Jurkat, Clone E6-1 (cell line): ENCODE measurements at places on chromosomes 2 and 18.
A peak's percentile ranks its signal among the peaks of the same experiment; 100 is the strongest.

DNA sequence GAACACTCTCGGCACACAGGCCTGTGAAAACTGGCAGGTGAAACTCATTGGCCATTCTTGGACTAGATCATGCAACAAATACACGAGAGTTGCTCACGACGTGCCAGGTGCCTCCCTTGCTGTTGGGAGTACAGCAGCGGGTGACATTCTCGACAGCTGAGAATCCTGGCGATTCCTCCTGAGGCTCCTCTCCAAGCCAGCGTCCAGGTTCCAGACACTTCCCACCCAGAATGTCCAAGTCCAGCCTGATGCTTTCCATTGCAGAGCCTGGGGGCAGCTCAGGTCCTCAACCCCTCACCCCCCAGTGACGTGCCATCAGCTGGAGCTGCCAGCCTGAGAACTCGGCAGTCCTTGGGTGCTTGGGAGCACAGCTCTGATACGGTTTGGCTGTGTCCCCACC lies 124.2 kb downstream of the PXDN start:
- DNase-seq = no peak

DNA sequence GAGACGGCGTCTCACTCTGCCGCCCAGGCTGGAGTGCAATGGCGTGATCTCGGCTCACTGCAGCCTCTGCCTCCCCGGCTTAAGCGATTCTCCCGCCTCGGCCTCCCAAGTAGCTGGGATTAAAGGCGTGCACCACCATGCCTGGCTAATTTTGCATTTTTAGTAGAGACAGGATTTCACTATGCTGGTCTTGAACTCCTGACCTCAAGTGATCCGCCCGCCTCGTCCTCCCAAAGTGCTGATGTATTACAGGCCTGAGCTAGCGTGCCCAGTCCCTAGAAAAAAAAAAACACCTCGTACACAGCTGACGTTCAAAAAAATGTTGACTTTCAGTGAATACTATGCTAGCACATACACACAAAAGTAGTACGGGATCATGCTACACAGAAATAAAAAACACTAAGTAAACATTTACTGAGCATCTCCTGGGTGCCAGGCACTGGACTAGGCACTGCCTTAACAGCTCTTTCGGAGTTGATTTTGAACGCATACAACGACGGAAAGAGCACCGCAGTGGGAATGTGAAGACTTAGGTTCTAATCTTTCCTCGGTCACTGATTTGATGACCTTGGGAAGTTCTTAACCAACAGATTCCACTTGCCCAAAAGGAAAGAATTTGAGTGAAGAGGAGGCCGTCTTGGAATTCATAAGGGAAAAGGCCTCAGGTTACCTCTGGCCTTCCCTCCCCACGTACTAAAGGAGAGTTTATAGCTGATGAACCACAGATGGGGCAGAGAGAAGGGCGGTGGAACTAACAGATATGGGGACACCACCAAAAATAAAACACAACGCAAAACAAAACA lies 1.1 kb downstream of the DNAJC27 start:
- peak; percentile 12 for DNase-seq

DNA sequence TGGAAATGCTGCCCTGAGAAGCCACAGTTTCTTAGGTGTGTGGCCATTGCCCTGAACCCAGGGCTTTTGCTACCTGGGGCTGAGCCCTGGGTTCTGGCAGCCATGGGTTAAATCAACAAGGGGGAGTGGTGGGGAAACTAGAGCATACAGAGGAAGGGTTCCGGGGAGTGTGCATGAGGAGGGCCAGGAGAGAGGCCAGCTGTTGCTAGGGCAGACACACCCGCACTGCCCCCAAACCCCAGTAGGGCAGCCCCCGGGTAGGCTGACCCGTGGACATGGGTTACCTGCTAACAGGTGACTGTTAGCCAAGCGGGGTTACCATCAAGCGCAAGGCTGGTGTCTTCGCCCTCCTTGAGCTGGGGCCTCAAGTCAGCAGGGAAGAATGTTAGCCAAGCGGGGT lies 14.8 kb upstream of the ARHGEF4 start:
- no peak for DNase-seq

DNA sequence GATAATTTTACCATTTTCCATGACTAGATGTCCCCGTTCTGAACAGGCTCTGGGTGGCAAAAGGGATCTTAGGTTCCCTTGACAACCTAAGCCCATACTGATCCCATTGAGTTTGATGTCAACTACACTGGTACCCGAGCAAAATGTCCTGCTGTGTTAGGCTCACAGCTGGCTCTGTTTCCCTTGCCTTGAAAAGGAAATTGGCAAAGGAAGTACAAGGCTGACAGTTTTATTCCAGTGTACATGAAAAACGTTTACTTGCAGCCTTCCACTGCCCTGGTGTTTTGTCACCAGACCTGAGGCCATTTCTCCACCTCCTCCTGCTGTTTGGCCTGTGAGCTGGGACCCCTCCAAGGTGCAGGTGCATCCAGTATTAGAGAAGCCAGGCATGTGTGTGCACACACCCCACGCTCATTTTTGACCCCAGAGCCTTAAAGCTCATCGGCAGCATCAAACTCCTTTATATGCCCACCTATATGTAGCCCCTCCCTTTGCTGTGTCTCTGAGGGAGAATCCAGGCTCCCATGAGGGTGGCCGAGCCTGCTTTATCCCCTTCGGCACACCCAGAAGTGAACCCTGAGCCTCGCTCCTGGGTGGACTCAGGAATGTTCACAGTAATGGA lies 171.3 kb downstream of the NDUFA10 start:
- DNase-seq = no peak

DNA sequence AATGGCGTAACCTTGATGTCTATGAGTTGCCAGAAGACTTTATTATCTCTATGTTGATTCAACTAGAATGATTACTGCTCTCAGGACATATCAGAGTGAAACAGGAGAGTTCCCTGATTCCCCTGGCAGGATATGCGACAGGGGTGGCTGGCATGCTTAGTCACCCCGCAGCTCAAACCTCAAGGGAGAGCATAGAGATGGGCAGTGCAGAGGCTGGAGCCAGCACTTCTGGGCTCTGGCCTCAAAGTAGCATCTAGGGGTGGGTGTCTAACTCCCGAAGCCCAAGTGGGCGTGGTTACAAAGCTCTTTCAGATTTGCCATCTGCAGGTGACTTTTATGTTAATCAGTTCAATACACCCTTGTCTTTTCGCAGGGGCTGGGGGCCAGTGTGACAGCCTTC lies 391.6 kb downstream of the ADCYAP1 start:
- no peak for DNase-seq

- no peak for DNase-seq
These were observed 58.7 kb downstream of the C18orf54 start for GRCh38 chr18:54416436-54416835.

DNA sequence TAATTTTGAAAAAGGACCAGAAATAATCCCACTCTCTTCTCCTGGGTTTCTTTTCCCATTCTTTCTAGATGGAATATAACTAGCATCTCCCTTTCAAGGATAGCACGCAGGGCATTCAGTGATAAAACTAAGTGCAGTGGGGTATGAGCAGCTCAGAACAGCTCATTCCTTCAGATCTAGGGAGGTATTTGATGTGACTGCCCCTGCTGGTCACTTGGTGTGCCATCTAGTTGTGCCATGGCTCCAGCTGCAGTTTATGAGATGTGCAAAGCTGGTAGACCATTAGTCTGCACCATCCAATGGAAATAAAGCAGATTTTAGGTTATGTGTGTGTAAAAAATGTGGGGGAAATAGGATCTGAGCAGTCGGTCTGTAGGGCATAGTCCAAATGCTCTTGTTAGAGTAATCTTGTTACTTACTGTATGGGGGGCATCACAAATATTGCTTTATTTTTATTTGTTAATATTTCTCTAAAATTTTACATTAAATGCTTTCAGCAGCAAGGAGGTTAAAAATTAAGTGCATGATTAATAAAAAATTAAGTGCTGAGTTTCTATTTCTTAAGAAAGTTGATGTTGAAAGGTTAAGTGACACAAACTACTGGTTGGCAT lies 38.9 kb downstream of the CTAGE1 start:
- DNase-seq = peak; percentile 16

DNA sequence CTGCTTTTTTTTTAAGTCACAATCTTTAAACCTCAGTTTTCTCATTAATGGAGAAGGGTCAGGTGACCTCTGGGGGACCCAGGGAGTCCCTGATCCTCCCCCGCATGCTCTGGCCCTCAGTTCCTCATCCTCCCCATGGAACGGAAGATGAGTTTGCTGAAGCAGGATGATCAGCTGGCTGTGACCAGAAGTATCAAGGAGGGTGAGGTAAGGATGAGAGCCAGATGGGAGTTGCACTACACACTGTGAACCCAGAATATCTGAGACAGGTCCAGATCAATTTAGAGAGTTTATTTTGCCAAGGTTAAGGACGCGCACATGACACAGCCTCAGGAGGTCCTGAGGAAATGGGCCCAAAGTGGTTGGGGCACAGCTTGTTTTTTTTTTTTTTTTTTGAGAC lies 3.8 kb downstream of the CATIP start:
- no peak for DNase-seq

- no peak for DNase-seq
These were observed 66.9 kb downstream of the CDH20 start for GRCh38 chr18:61400016-61400635.

GRCh38 chr2:218031771-218032257 lies 29.0 kb upstream of the TNS1 start:
- no peak for DNase-seq

GRCh38 chr2:7639476-7639875 lies 722.3 kb downstream of the RNF144A start:
- no peak for DNase-seq

- DNase-seq = no peak
These were observed 727.8 kb upstream of the FANCL start for GRCh38 chr2:58968885-58969284.

- no peak for DNase-seq
These were observed 2015.7 kb upstream of the LRRTM1 start for GRCh38 chr2:82320296-82320695.

DNA sequence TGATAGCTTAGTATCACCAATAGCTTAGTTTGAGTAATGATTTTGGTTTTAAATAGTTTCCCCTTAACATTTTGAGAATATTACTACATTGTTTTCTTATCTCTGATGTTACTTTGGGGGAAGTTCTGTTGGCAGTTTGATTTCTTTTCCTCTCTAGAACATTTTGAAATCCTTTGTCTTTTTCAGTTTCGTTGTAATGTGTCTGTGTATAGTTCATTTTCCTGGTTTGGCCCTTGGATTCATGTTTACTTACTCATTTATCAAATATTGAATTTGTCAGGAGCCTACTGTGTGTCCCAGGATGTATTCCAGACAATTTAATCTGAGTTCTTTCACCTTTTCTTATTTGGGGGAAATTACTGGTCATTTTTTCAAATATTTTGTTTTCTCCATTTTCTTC lies 16.7 kb downstream of the ANKRD12 start:
- DNase-seq = no peak

- DNase-seq = no peak
These were observed 139.7 kb upstream of the NOSTRIN start for GRCh38 chr2:168662651-168663208.

DNA sequence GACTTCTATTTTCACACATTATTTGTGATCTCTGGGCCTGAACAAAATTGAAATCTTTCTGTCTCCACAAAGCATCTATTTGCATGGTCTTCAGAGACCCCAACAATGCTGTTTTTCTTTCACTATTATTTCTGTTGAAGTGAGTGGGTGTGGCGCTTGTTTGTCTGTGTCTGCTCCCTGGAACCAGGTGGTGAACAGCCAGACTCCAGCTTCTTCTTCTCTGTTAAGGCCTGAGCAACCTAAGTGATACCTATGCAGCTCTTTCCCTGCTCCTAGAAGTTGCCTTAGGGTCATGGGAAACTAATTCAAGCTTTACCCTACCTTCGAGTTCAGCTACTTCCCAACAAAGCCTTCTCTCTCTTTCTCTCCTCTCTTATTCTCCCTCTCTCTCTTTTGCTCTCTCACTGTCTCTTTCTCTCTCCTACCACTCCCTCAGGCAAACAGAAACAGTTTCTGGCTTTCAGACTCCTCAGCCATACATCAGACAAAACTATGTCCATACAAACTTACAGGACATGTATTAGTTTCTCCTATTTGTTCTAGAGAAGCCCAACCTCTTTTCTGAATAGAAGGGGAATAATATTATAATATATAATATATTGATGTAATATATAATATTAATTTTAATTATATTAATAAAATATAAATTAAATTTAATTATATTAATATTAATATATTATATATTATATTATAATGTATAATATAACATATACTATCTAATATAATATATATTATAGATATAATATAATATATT lies 552.5 kb downstream of the DSC3 start:
- DNase-seq = no peak

DNA sequence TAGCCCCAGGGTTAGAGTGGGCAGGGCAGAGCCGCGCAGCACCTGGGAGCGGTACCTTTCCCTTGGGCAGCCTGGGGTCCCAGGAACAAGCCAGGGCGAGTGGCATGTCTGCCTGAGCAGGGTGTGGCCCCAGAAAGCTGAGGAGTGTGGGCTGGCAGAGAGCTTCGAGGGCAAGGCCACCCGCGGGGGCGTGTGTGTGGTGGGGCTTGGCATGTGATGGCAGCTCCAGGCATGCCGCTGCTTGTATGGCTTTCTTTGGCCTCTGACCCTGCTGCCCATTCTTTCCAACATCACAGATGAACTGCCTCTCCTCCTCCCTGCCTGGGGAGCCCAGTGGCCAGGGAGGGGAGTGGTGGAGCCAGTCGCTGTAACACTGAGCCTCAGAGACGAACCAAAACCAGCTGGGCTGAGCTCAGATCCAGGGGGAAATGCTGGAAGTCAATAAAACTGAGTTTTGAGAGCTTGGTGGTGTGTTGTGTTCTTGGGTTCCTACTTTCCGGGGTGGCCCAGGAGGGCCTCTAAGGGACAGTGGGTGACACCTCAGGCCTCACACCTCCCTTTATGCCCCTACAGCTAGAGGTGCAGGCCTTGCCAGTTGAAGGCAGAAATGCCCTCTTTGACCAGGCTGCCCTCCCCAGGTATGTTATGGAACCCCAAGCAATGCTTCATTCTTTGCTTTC lies 7.4 kb downstream of the DNAJB2 start:
- no peak for DNase-seq

DNA sequence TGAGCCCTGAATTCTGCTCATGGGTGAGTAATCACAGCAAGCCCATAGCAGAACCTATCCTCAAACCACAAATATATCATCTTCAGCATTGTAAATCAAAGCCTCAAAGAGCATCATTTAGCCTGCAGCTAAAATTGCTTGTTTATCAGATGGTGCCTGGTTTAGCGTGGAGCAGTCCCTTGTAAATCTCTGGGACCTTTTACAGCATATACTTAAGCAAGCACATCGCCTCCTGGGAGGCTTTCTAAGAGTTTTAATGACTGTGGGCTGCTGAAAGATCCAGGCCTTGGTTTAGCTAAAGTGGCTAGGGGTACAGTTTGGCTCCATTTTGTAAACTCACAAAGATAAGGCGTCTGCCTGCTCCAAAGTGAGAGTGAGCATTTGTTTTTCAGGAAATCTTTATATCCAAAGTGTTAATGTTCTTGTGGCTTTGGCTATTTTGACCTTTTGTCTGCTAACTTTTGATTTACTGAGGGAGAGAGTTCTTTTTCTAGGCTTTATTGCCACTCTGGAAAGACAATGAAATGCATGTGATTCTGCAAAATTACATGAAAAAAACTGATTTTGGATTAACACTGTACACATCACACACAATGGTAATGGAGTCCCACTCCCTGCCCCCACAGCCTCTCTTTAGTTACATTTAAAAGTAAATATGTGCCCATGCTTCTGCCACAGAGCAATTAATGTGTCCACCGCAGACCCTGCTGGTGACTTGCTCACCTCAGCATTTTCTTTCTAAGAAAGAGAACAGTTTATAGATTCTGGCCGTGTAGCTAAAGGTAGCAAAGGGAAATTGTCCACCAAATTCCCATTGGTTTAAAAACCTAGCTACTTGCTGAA lies 194.8 kb downstream of the LNPK start:
- no peak for DNase-seq
